ENCODE measurements at places on chromosomes 12 and 14. TPM values are rescaled to one million over a fixed set of nuclear protein-coding genes. Genes with fewer than 3 reads are reported as not detected.
A peak's percentile ranks its signal among the peaks of the same experiment; 100 is the strongest.

The ALKBH2 gene
- 16.4 TPM for polyA plus RNA-seq

The SERPINA12 gene
- not detected for polyA plus RNA-seq

The EID3 gene
- polyA plus RNA-seq, result 13.5 TPM

The MIP gene
- polyA plus RNA-seq, result 0.07 TPM

The CPNE8 gene
- polyA plus RNA-seq, result 2.1 TPM

The DNAH10 gene
- polyA plus RNA-seq, result not detected

The GPR68 gene
- polyA plus RNA-seq, result 22.7 TPM

The GPD1 gene
- not detected for polyA plus RNA-seq

The ARMH4 gene
- polyA plus RNA-seq, result 1.2 TPM

The ACVRL1 gene
- polyA plus RNA-seq, result not detected

The VASH1 gene
- 1.4 TPM for polyA plus RNA-seq

DNA sequence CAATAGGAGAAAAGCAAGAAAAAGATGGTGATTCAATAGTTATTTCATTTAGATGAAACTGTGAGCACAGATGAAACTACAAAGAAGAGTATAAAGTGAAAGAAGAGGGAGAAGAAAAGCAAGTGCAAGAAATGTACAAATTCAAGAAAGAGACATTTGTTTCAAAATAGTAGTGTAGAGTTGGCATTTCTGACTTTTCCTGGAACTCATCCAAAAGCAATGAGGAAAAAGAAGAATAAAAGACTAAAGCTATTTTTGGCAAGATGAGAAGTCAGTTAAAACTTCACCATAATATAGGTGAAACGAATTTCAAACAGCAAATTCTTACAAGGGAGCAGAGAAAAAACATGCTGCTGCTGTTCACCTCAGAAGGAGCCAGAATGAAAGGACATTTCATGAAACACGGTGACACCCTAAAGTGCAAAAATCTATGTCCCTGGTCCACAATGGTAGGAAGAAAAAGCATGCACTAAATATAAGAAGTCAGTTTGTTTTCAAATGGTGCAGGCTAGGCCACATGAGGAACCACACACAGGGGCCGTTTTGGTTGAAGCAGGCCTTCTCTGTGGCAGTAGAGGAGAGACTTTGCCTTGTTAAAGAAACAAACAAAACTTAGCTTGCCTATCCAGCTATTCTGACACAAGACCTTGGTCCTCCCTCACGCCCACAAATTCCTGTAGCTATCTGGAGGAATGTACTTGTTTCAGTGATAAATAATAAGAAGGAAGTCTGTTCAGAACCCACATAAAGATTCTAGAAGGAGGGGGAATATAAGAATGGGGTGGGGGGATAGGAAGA is 11.1 kb upstream of the CMAS start:
- no peak for DNase-seq

- DNase-seq, result no peak
Measured at GRCh38 chr12:19726592-19726991, 287.3 kb downstream of the AEBP2 start.

- no peak for DNase-seq
Measured at GRCh38 chr12:2154050-2154449, 101.3 kb downstream of the CACNA1C start.

GRCh38 chr12:54954801-54955200 is 29.8 kb downstream of the TESPA1 start:
- DNase-seq, result no peak

DNA sequence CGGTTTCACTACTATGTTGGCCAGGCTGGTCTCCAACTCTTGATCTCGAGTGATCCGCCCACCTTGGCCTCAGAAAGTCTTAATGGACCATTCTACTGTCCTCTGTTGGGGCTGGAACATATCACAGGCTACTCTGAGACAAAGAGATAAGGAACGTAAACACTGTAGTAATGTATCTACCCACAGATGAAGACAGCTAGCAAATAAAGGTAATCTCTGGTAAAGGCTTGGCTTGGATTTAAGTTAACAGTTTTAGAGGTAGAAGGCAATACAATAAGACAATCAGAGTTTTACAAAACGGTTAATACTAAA is 44.6 kb upstream of the ISM2 start:
- no peak for DNase-seq

GRCh38 chr14:72740966-72741825 is 152.7 kb downstream of the DPF3 start:
- DNase-seq, result no peak

GRCh38 chr12:99119449-99119848 is 474.4 kb downstream of the APAF1 start:
- no peak for DNase-seq

- DNase-seq, result no peak
Measured at GRCh38 chr12:129520739-129521138, 383.1 kb downstream of the TMEM132D start.

- DNase-seq, result peak; percentile 65
Measured at GRCh38 chr12:62799126-62799736, 135.7 kb downstream of the PPM1H start.

DNA sequence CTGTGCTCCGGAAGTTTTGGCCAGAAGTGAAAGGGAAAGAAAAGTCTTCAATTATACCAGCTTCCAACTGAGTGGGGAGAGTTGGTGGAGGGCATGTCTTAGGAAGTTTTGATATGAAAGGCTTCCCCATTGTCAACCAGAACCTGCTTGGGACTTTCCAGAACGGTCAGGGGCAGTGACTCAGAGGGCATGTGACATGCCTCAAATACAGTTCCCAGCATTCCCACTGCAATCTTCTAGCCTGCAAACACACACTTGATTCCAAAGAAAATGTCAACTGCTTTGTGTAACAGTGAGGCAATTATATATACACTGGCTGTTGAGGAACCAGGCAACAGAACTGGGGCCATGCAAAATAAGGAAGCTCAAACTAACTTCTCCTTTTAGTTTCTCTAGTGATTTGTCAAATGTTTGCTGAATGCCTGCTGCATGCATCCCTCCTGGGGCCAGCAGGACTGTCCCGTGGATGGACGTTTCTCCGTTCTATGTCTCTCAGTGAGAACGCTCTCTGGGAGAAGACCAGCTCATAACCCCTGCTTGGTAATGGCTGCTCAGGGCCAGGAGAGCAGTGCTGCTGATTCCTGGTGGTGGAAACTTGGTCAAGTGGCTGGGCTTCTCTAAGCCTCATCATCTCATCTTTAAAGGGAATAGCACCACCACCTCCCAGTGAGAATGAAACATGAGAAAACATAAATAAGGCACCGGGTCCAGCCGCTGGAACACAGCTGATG is 18.3 kb downstream of the SLC25A47 start:
- DNase-seq, result no peak

DNA sequence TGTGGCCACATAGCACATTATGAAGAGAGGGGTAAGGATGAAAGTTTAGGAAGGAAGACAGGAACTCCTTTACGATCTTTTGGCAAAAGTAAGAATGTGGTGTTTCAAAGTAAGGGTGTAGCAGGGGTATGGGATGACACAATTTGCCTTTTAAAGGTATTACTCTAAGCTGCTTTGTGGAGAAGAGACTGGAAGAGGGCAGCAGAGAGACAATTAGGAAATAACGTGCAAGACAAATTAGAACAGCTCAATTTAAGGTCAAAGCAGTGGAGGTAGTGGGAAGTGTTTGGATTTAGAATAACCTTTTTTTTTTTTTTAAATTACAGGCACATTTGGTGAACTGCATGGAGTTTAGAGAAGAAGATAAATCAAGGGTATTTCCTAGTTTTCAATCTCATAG is 342.6 kb downstream of the NOVA1 start:
- DNase-seq, result no peak

- no peak for DNase-seq
Measured at GRCh38 chr12:124490584-124491305, 76.7 kb downstream of the NCOR2 start.

DNA sequence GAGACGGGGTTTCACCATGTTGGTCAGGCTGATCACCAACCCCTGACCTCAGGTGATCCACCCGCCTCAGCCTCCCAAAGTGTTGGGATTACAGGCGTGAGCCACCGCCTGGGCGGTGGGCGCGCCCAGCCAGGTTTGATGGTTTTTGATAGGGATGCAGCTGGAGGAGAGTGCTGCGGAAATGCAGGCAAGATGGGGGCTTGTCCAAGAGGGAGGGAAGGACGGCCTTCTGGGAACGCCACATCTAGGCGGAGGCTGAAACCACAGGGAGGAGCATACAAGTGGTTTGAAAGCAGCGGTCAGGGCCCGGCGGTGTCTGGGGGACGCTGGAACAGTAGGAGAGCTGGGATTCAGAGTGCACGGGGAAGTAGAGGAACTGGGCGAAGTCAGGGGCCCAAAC is 134.6 kb downstream of the VRK1 start:
- no peak for DNase-seq

All from CD8-positive, alpha-beta memory T cell (primary cell).